Stimulated activated CD4-positive, alpha-beta T cell treated with anti-CD3 and anti-CD28 coated beads, Interleukin-1b, Interleukin-23, amount 100 ng/mL, for 1 hour (primary cell): ENCODE measurements at places on chromosomes 16 and 17.

GRCh38 chr17:82698974-82699442 is 510 bp upstream of the RAB40B start:
- DNase-seq = no peak

DNA sequence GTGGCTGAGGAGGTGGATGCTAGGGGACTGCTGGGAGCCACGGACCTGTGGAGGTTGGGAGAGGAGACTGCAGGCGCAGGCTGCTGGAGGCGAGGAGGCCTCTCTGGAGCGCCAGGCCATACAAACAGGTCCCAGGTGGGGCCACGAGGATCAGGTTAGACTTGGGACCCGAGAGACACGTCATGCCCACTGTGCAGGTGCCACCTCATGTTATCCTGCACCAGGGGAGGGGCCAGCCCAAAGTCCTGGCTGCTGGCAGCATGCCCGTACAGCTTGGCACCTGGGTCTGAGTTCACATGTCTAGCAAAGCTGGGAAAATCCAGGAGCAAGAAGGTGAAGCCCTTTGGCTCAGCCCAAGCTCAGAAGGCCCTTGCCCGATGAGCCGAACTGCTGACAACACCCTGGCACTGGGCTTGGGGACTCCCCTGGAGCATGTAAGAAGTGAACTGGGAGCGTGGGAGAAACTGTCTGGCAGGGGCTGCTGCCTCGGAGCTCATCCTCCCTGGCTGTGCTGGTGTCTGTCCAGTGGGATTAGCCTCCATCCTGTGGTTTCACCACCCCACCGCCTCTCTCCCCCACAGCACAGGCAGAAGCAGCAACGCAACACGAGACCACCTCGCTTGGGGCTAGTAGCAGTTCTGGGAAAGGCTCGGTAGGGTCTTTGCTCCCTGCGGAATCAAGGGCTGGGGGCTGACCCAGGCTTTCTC is 5.3 kb downstream of the ARHGDIA start:
- DNase-seq = no peak

GRCh38 chr16:80788027-80788426 is 16.4 kb downstream of the CDYL2 start:
- DNase-seq = no peak

- no peak for DNase-seq
These were observed 35.3 kb downstream of the SOCS3 start for GRCh38 chr17:78324391-78325075.

DNA sequence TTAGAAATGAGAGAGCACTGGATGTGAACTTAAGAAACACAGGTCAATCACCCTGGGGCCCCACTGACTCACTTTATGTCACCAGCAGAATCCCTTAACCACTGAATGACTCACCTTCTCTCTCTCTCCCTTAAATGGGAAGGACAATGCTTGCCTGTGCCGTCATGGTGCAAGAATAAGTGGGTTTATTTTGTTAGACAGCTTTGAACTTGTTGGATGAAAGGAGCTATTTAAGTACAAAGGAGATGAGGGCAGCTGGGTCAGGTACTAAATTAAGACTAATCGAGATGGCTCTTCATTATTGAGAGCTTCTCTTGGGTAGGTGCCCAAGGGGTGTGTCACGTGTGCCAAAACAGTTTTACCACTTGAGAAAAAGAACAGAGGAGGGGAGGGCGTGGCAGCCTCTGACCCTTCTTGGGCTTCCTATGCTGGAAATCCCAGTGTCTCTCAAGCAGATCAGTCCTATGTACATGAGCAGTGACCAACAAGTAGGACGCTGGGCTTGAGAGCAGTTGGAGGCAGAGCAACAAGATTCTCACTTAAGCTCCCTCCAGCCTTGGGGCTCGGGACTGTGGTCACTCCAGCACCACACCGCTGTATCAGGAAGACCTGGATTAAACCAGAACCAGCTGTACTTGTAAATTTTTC is 6.7 kb upstream of the KRT31 start:
- DNase-seq = no peak

DNA sequence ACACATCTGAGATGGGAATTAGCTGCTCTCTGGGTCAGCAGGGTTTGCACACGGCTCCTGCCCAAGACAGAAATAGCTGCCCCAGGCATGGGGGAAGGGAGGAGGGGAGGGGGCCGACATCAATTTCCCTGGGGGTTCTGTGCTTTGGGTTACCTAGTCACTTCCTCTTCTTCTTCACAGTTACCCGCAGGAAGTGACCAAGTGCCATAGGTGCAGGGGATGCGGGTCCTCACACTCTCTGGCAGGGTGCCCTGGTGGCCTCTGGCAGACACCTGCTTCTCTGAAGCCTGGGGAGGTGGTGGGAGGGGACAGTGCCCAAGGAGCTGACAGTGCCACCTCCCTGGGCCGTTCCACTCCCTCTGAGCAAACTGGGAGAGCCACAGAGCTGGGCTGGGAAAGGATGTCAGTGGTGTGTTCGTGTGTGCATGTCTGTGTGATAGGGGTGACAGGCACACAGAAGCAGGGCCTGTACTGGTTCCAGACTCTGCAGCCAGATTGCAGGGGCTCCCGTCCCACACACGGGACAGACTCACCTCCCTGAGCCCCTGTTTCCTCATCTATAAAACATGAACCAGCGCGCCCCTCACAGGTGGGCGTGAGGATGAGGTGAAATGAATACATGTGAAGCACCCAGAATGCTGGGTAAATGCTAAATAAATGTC is 18.2 kb downstream of the SCN4A start:
- no peak for DNase-seq

DNA sequence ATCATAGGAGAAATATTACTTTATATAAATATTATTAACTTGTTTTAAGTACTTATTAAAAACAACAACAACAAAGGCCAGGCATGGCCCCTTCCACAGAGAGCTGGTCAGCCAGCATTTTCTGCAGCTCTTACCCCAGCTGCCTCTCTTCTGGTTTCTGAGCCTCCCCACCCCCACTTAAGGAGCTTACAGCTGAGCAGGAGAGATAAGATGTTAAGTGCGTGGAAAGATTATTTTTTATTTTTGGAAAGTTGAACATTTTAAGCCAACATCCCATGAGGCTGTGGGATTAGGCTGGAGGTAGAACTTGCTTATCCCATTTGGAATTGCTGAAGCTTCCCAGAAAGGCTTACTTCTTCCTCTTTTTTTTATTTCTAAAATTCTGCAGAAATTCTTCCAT is 401.2 kb downstream of the SEC14L1 start:
- DNase-seq = no peak

DNA sequence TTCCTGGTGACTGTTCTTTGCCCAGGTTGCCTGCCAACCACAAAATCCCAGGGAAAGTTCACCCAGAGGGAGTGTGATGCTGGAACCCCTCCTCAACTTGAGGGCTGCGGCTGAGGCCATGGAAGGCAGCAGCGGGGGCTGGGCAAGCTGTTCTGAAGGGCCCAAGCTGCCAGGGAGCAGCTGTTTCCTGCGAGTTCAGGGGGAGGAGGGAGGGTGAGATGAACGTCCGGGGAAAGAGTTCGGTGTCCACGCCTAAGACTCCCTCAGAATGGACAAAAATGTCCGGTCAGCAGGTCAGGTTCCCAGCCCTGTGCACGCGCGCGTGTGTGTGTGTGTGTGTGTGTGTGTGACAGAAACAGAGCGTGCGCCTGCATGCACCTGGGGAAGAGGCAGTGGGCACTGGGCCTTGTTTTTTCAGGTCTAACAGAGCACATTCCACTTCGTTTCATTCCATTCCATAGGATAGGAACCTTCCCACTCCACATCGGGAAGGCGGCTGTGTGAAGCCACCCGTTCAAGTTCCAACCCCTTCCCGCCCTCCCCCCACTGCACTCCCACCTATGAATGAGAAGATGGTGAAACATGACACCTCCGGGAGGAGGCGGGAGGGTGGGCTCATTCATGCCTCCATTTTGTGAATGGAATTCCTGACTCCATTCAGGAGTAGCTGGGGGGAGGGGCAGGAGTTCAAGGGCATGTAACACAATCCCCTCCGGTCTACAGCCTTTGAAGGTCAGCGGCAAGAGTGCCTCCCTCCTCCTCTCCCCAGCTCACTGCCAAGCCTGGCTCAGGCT is 15.7 kb downstream of the ETV4 start:
- no peak for DNase-seq

DNA sequence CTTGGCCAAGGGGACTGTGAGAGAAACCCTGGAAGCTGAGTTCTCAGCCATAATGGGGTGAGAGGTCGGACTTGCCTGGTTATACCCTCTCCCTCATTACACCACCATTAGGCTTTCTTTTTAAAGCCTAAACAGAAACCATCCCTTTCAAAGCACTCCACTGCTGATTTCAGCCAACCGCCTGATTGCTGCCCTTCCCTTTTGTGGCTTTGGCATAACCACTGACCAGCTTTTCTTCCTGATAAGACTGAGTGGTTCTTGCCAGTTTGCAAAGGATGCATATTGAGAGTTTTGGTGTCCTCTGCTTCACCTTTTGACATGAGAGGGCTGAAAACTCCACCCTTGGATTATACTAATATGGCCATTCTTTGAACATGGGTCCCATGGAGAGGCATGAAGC is 308.2 kb upstream of the GOT2 start:
- DNase-seq = no peak

DNA sequence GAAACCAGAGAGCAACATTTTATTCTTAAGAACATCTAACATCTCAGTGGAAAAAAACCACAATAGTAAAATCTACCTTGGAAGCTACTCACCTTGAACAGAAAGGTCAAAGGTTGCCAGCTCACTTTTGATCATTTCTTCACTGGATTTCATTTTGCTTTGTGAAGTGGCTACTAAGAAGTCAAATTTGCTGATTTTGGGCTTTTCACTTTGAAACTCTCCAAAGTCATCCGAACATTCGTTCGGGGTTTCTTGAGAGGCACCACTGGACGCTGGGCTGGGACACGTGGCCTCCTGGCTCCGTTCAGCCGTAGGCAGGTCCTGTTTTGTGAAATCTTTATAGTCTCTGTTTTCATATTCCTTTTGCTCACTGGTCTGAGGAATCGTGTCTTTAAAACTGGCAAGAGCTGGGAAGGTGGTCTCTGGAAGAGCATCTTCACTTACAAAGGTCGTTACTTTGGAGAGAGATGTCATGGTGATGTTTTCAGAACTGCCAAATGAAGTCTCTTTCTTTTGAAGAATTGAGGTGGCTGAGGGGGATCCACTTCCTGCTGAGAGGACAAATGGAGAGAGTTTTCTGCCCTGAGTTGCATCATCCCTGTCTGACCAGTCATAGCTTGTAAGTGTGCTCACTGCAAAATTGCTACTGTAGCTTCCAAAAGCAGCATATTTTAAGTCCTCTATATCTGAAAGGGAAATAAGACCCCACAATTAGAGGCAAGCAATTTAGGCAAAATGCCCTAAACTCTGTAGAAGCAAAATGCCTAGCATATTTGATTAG is 52.4 kb downstream of the DUSP14 start:
- DNase-seq = no peak

DNA sequence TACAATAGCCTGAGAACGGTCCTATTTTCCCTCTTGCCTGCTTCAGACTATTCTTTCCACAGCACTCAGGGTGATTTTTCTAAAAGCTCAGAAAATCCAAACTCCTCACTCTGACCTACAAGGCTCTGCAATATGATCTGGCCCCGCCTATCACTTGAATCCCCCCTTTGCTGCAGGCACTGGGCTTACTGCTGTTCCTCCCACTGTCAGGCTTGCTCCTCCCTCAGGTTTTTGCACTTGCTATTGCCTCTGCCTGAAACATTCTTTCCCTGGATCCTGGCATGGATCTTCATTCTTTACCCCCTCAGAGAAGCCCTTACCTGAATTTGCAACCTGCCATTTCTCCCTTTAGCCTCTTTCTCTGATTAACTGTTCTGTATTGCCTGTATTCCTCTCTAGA is 52.3 kb downstream of the RPGRIP1L start:
- DNase-seq = no peak

- DNase-seq = no peak
These were observed 137.9 kb upstream of the ZKSCAN2 start for GRCh38 chr16:25395528-25395927.

GRCh38 chr17:83012868-83013778 is 66.3 kb upstream of the METRNL start:
- DNase-seq = no peak

DNA sequence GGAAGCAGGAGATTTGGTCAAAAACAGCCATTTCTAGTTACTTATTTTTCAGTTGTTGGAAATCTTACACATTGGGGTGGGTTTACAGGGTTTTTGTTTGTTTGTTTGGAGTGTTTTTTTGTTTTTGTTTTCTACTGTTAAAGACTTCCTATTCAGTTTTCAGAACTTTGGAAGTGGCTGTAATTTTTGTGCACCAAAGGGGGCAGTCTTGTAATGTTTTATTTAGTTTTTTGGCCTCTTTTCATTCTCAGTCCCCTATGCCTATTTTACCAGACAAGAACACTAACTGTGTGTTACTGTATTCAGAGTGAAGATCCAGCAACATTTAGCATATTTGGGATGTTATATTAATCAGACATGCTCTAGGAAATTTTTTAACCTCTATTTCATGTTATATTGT is 20.6 kb downstream of the TPPP3 start:
- no peak for DNase-seq

DNA sequence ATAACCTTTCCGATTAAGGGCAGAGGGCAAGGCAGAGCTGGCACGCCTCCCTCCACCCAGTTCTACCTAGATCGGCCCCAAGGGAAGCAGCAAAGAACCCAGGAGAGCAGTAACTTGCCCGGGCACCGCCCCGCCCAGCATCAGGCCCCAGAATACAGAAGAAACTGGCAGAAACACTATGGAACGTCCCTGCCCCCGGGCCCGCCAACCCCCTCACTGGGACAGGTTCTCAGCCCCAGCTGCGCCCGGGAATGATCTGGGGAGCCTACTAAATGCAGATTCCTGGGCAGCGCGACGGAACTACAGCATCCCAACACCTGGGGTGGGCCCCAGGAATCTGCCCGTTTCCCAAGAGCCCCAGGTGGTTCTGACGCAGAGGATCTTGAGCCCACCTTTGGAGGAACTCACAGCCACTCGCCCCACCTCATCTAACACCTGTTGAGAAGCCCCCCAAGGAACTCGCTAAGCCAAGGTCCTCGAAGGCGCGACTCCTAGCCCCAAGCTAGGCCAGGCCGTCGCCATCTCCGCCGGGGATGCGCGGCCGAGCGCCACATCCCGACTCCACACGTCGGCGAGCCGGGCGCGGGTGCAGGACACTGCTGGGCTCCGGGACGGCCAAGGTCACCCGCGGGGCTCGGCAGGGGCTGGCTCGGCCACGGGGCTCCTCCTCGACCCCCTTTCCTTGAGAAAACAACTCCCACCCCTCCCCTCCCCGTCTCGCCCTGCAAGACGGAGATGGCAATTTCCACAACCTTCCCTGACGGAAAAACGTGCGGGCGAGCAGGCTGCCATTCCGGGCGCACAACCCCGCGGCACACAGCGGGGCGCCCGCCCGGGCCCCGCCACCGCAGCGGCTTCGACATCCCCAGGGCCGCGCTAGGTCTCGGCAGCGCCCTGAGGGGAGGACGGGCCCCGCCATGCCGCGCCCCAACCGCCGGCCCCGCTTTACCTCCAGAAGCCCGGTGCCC is 913 bp downstream of the CDIP1 start:
- DNase-seq = no peak

GRCh38 chr16:52471650-52472370 is 75.1 kb downstream of the TOX3 start:
- DNase-seq = no peak

- DNase-seq = no peak
These were observed 30.0 kb downstream of the SOX9 start for GRCh38 chr17:72150632-72151460.

- no peak for DNase-seq
These were observed 2.4 kb downstream of the RHBDF2 start for GRCh38 chr17:76498876-76499251.
